ENCODE measurements at places on chromosomes 5 and 9.
A peak's percentile ranks its signal among the peaks of the same experiment; 100 is the strongest.

DNA sequence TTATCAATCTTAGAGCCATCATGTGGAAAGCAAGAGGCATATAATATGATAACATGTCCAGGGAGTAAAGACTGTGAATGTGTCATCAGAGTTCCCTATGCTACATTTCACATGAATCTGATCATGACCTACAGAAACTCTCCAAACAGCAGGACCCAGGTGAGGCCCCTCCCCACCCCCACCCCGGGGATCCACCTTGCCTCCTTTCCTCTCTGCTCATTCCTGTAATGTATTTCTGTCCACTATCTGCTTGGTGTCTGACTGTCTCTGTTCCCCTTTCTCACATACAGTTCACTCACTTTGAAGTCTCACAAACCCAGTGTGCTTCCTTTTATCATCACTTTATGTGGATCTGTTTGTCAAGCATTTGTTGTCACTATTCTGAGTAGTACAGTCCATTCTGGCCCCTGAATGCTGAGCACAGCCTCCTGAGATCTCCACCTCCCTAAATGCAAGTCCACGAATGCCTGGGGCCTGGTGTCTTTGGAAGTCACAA lies 76.4 kb upstream of the SMARCA2 start:
- no peak for DNase-seq

GRCh38 chr9:111052791-111053190 lies 14.5 kb upstream of the LPAR1 start:
- DNase-seq, result no peak

DNA sequence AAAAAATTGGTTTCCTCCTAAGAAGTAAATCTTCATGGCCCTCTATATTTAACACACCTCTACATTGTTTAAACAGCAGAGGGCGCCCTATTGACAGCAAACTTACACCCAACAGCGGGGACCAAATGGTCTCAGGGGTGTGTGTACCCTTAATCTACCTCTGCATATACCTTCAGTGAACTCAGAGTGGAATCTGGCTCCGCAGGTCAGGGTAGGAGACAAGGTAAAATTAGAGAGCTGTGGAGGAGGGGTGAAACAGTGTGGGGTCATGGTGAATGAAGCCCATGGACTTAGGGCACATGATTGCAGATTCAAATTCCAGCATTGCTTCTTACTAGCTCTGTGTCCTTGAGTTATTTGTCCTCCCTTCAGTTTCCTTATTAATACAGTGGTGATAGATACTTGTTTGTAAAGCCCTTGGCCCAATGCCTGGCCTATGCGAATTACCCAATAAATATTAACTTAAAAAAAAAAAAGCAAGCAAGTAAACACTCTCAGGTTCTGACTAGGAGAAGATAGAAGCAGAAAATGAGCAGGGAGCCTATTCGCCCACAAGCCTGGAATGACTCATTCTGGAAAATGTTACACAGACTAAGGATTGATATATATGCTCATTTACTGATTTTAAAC lies 122.9 kb downstream of the CAVIN4 start:
- DNase-seq, result peak; percentile 47

DNA sequence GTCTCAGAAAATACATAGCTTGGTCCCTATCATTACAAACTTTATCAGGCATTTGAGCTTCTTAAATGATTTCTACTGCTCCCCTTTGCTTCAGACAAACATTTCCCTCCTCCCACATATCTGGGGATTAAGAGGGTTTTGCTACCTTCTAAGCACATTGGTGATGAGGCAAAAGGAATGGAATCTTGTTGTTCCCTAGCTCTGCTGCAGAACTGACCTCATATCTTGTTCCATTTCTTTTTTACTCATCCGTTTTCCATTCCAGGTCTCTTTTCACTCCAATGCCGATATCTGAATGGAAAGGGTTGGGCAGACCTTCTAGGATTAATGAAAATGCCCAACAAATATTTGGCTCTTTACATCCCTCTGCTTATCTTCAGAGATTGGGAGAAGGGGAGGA lies 444.6 kb downstream of the ZNF608 start:
- no peak for DNase-seq

DNA sequence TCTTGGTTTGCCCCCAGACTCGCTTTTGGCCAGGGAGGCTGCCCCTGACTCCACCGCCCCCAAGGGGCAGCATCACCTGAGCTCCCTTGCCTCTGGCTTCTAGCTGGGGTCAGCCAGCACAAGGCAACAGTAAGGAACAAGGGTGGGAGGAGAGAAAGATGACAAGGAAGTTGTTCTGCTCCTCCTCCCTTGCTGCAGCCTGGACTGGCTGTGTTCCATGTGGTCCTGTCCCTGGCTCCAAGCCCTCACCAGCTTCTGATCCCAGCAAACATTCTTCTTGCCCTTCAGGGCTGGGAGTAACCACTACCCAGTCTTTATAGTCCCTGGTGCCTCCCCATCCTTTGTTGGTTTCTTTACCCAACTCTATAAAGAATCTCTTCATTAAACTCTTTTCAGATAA lies 100.3 kb upstream of the SPIN1 start:
- no peak for DNase-seq

- no peak for DNase-seq
Observed at GRCh38 chr5:78589923-78590322, 58.6 kb downstream of the LHFPL2 start.

DNA sequence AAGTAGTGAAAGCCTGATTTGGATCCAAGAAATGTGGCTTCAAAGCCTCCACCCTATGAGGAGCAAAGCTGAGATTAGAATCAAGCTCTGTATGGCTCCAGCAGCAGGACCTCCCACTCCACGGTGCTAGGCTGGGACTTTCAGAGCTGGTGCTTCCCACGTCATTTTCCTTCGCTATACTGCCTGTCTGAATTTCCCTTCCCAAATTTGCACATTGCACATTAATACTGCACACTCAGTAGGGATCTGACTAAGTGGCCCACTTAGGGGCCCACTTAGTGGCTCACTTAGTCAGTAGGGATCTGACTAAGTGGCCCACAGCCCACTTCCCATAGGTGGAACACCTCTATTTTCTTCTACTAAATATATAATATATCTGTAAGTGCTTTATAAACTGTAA lies 14.1 kb upstream of the SPDL1 start:
- DNase-seq, result no peak

GRCh38 chr9:36985061-36985768 lies 48.9 kb downstream of the PAX5 start:
- no peak for DNase-seq

GRCh38 chr9:77705636-77706035 lies 57.5 kb upstream of the GNA14 start:
- DNase-seq, result no peak

- DNase-seq, result no peak
Observed at GRCh38 chr5:113112435-113112834, 135.8 kb downstream of the DCP2 start.

- no peak for DNase-seq
Observed at GRCh38 chr9:6543204-6543603, 102.3 kb downstream of the GLDC start.

DNA sequence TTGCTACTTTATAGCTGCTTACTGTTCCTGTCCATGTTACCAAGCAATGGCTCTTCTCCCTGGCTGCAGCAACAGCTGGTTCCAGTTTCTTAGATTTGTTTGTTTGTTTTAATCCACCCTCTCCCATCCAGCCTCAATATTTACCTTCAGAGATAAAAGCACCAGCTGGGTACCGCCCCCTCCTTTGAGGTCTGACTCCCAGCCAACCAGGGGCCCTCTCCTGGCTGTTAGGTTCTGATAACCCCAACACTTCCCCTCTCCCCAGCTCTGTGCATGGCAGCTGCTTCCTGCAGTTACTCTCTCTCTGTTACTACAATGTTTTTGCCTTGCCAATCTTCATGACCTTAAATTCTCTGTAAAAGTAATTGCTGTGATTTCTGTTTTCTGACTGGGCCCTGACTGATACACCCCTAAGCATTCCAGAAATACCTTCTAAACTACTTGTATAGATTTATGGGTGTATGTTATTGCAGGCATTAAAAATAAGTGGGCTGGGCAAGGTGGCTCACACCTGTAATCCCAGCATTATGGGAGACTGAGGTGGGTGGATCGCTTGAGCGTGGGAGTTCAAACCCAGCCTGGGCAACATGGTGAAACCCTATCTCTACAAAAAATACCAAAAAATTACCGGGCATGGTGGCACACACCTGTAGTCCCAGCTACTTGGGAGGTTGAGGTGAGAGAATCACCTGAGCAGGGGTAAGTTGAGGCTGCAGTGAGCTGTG lies 2.6 kb upstream of the GCNT1 start:
- DNase-seq, result peak; percentile 35

DNA sequence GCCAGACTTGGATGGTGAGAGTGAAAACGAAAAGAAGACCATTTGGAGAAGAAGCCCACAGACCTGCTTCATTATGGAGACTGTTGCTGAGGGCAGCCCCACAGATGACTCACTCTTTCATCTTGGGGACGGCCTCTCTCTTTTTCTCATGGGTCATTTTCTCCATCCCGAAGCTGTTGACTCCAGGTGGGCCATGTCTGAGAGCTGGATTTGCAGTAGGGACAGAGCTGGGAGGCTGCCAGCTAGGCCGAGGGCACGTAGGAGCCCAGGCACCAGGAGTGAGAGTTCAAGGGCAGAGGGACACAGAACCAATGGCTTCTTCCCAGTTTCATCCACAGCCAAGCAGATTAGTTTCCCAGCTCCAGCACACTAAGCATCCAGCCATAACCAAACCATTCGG lies 92.4 kb downstream of the S1PR3 start:
- no peak for DNase-seq

DNA sequence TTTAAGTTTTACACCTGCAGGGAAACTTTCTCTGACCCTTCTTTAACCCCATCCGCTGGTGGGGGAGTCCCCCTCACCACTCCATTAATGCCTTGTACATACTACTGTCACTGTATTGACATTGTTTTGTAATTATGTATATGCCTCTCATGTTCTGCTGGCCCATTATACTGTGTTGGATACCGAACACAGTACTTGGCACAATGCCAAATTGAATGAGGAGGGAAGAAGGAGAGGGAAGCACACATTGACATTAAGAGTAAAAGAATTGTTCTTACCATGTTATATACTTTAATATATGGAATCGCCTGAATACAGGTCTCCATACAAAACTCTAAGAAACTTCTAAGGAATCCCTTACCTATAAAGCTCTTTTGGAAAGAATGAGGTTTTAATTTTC lies 73.6 kb upstream of the GRHPR start:
- DNase-seq, result no peak

- peak; percentile 35 for DNase-seq
Observed at GRCh38 chr5:136141561-136141960, 8.9 kb downstream of the SMAD5 start.

DNA sequence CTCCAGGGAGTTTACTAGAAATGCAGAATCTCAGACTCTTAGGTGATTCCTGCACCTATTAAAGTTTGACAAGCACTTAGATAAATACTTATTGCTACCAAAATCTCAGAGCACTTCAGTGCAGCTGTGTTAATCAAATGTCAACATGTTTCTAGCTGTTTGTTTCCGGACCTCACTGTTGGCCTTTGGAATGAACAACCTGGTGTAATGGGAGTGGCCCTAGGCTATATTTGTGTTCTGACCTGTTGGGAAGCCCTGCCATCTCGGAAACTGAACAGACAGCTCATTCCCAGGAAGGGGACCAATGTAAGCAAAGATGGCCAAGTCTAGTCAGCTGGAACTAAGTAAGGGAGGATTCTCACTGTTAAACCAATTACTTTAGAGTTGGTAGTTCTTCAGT lies 145.0 kb upstream of the SLC28A3 start:
- no peak for DNase-seq

GRCh38 chr9:31677877-31678276 lies 706.6 kb upstream of the ACO1 start:
- no peak for DNase-seq

DNA sequence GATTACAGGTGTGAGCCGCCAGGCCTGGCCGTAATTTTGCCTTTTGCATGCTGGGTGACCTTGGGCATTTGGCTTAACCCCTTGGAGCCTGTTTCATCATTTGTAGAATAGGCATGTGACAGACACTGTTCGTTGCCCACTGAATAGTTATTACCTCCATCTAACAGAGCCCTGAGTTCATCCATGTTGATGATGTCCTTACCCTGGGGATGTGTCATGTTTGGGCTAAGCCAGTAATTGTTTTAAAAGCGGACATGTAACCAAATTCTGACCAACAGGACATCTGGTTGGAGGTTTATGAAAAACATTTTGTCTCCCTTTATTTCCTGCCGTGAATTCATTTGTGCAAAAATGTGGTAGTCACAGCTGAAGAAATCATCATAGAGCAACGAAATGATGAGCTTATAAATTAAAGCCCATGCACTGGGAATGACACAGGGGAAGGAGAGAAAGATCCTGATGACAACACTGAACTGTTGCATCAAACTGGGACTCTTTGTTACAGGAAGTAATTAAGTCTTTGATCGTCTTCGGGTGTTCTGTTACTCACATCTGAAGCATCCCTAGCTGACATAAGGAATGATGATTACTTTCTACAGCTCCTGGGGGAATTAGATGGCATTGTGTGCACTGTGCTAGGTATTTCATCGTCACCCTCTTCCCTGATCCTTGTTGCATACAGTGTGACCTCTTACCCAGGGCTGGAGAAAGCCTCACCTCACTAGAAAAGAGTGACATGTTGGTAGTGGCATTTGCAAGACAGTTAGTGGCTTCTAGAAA lies 117.8 kb downstream of the FGF18 start:
- DNase-seq, result no peak

DNA sequence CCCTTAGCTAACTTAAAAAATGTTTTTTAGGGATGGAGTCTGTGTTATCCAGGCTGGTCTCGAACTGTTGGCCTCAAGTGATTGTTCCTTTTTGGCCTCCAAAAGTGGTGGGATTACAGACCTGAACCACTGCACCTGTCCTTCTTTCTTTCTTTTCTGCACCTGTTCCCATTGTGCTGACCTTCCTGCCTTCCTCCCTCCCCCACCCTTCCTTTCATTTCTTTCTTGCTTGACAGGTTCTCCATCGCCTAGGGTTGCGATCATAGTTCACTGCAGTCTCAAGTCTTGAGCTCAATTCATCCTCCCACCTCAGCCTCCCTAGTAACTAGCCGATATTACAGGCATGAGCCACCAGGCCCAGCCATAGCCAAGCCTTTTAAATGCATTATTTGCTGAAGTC lies 20.6 kb downstream of the JMY start:
- no peak for DNase-seq

- no peak for DNase-seq
Observed at GRCh38 chr5:178784391-178784790, 53.9 kb upstream of the ZNF354A start.

- no peak for DNase-seq
Observed at GRCh38 chr5:143026380-143026779, 256.2 kb downstream of the ARHGAP26 start.

GRCh38 chr5:1281038-1281882 lies 13.6 kb downstream of the TERT start:
- DNase-seq, result no peak

GRCh38 chr5:107764976-107765804 lies 94.5 kb upstream of the EFNA5 start:
- DNase-seq, result no peak
